ENCODE measurements at places on chromosomes 4 and X.

DNA sequence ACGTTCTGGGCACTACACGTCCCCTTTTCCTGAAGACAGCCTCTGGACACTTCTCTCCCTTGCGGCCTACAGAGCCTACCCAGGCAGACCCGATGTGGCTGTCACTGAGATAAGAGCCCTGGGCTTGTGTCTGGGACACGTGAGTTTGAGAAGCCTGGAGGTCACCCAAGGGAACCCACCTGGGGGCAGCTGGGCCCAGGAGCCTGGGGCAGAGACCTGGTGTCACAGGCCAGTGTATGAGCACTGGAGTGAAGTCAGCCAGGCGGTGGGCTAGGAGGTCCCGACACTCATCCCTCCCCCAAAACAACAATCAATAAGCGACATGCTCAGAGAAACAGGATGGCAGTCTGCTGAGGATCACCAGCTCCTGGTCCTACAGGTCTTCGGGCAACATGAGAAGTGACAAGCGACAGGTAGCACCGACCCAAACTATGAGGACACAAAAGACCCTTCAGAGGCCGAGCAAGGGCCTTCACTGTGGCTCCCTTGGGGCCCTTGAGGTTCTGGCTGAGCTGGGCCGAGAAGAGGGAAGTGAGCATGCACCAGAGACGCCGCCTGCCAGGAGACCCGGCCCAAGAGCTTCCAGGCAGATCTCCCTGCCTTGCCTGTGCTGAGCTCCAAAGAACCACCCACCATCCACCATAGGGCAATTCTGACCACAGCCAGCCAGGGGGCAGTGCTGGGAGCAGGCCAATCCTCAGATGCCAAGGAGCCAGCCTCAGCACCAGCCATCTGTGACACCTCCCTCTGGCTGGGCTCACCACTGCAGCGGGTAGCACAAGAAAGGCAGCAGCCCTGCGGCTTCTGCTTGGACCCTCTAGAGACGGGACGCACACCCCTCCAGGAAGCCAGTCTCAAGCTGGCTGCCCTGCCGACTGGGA is 11.0 kb upstream of the DUSP9 start:
- no peak for DNase-seq

- no peak for DNase-seq
Observed at GRCh38 chrX:129933700-129934099, 27.7 kb downstream of the UTP14A start.

GRCh38 chr4:89368861-89369260 is 61.3 kb upstream of the GPRIN3 start:
- DNase-seq: no peak

DNA sequence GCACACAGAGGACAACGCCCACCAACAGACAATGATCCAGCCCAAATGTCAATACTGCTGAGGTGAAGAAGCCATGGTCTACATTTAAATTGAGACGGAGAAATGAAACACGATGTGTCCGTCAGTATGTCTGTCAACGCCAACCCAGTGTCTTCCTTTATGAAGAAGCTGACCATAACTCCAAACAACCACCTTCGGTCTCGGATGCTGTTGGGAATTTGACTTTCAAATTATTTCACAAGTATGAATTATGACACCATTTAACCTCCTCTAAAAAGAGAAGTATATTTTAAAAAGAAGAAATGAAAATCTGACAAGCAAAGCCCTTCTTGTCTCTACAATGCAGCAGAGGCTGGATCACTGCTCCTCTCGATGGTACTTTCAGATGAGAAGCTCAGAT is 123.7 kb upstream of the MAP3K15 start:
- no peak for DNase-seq

DNA sequence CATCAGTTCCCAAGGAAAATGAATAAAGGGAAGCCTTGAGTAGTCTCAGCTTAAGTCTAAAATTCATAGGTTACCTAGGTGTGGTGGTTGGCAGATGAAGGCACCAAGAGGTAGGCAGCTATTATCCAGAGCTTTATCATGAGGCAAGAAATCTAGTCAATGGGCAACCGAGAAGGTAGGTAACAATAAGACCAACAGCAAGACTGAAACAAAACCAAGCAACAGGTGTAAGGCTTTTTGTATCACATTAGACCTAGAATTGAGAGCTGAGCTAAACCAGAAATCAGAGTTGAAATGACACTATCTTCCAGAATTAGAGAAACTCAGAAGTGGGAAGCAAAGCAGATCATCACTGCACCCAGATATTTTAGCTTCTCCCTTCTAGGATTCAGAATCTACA is 117.1 kb downstream of the CAMK2D start:
- DNase-seq: no peak

DNA sequence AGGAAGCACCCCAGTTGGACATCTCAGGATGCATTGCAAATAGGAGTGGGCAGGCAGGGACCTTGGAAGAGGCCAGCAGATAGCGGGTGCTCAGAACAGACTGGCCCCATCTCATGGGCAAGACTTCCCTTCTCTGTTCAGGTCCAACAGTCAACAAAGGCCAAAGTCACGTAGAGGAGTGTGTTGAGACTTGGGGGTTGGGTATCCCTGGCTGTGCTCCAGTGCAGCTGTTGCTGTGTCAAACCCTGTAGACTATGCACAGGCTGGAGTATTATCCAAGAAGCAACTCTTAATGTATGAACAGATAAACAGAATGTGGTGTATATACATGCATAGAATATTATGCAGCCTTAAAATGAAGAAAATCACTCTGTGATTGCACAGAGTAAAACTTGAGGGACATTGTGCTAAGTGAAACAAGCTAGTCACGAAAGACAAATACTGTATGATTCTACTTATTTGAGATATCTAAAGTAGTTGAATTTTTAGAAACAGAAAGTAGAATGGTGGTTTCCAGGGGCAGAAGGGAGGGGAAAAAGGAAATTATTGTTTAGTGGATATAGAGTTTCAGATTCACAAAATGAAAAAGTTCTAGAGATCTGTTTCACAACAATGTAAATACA is 192.1 kb upstream of the LCORL start:
- DNase-seq: no peak

- DNase-seq: no peak
Observed at GRCh38 chr4:139184129-139184528, 7.1 kb upstream of the ELF2 start.

DNA sequence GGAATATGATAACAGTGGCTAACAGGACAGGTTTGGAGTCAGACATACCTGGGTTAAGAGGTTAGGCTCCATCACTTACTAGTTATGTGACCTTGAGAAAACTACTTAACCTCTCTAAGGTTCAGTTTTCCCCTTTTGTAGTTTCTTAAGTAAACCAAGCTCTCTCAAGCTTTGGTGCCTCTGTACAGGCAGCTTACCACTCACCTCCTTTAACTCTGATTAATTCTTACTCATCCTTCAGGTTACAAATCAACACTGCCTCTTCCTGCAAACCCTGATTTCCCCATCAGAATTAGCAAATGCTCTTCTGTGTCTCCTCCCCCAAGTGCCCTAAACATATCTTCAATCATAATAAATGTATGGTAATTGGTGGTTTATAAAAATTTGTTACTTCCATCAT is 3.5 kb upstream of the SERTM2 start:
- DNase-seq: no peak

DNA sequence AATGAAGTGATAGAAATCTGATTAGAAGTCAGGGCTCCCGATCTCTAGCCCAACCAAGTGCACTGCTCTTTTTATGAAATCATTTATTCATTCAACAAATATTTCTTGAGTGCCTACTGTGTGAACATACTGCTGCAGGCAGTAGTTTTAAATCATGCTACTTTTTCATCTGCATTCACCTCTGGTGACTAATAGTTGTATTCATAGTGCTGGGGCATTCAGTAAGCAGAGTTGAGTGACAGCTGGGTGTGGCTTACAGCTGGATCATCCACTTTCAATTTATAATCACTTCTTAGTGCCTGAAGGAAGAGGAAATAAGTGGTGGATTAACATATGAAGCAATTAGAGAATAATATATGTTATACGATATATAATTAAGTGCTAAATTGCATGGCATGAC is 94.1 kb upstream of the HPRT1 start:
- DNase-seq: no peak

DNA sequence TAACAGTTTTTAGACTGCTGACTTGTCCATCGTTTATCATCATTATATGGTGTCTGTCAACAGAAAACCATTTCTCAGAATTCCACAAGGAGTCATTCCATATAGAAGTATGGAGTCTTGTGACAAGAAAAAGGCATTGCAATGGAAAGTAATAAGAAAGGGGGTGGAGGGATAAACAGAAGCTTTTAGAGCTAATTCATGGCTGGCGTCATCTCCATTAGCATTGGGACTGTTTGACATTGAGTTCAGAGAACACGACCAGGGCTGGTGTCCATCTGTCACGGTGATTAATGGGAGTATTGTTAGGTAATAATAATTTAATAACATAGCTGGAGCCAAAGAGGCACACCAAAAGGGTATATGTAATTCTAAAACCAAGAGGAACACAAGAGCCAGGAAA is 101.9 kb upstream of the SFRP2 start:
- no peak for DNase-seq

DNA sequence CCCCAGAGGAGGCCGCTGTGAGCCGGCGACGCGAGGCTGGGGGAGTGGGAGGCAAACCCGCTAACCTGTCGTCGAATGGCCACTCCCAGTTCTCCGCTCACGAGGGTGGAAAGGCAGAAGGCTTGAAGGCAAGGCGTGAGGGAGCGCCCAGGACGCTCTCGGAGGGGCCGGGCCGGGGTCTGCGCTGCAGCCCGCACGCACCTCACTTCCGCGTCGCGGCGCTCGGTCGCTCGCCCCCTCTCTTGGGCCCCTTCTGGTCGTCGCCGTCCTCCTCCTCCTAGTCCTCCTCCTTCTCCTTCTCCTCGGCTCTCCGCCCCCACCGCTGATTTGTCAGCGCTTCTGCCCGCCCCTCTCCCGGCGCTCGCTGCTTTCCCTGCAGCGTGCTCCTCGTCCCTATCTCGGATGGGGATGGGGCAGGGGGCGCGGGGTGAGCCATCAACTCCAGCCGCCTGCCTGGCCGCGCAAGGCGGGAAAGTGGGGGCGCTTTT is at the start of gene SNCA:
SNCA (minus strand) TSS at position 265 of the 488 bp plus-strand sequence. CDS start 1,494 bp downstream, outside the sequence.
- DNase-seq: no peak

DNA sequence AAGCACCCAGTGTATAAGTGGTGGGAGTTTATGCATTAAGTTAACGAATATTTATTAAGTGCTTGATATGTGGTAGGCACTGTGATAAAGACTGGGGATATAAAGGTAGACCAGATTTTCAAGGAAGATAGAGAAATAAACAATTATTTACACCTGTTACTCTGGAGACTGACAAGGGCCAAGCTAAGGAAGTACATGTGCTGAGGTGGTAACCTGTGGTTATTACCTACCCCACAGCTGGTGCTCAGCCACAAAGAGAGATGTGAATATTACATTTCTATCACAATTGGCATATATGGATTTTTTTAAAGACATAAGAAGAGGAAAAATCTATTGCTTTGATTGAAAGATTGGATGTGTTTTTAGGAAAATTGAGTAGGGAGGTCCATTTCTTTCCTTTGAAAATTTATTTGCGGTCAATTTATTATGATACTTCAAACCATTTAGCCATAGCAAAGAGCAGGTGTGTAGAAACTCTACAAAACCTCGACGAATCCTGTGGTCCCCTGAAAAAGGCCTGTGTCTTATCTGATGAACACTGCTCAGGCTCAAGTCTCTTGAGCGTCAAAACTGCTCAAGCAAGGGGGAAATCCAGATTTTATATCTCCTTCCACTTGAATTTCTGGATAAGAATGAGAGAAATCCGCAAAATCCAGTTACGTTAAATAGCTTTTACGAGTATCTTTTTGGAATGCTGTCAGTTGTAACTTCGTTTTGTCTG is 217.7 kb upstream of the HAND2 start:
- no peak for DNase-seq

- no peak for DNase-seq
Observed at GRCh38 chr4:36358173-36358572, 76.8 kb downstream of the DTHD1 start.

- no peak for DNase-seq
Observed at GRCh38 chr4:98659741-98660462, 1.5 kb upstream of the TSPAN5 start.

GRCh38 chrX:124507246-124507645 is 160.9 kb downstream of the SH2D1A start:
- DNase-seq: no peak

DNA sequence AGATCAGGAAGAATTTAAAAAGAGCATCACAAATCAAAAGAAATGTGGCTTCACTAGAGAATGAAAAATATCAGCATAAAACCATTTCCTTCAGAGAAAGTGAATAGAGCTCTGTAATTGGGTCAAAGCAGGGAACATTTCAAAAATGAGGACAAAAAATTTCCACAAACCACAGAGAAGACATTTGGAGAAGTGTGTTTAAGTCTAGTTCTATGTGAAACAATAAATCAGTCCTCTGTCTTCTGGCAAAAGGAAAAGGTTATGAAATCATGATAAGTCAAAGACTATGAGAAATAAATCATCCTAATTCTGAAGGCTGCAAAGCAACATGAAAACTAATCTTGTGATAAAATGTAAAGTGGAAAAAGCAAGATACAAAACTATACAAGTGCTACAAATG is 27.9 kb downstream of the SMPX start:
- no peak for DNase-seq

DNA sequence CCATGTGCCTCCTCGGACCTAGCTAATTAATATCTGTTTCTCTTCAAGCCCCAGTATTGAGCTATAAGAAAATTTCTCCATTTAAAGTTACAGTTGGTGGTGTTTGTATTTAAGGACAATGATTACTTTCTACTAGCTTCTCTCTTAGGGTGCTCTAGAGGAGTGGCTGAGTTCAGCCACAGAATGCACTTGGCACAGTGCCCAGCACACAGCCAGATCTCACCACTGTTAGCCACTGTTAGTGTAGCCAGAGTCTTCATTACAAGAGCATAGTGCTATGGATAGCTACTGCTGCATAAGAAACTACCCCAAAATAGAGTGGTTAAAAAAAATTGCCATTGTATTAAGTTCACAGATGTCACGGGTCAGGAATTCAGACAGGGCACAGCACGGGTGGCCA is 421.3 kb downstream of the BCOR start:
- DNase-seq: no peak

GRCh38 chr4:120881351-120881750 is 41.2 kb downstream of the PRDM5 start:
- DNase-seq: no peak

- no peak for DNase-seq
Observed at GRCh38 chr4:2617955-2618354, 81.5 kb downstream of the FAM193A start.

GRCh38 chr4:74968456-74969164 is 35.7 kb downstream of the PARM1 start:
- no peak for DNase-seq

DNA sequence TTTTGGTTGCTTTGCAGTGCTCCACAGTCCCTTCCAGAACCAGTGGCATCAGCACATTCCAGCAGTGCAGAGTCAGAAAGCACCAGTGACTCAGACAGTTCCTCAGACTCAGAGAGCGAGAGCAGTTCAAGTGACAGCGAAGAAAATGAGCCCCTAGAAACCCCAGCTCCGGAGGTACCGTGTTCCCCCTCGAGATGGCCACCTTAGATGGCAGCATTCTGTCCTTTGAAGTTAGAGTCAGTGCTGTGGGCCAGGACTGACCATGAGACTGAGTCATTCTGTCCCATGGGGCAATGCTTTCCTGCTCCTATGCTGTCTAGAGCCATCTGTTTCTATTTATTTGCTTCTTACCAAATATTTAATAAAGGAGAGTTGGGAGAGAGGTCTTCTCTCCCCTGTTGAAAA is 112.3 kb downstream of the KLHL8 start:
- DNase-seq: no peak

All from NCI-H1048 (cell line).